ENCODE measurements at places on chromosomes 11 and 22.

- DNase-seq = no peak
Measured at GRCh38 chr11:120338107-120338933, 2.1 kb downstream of the ARHGEF12 start.

GRCh38 chr11:17459236-17459896 is 17.3 kb downstream of the ABCC8 start:
- no peak for DNase-seq

GRCh38 chr22:23380911-23381310 is 199.2 kb downstream of the IGLL1 start:
- DNase-seq = no peak

DNA sequence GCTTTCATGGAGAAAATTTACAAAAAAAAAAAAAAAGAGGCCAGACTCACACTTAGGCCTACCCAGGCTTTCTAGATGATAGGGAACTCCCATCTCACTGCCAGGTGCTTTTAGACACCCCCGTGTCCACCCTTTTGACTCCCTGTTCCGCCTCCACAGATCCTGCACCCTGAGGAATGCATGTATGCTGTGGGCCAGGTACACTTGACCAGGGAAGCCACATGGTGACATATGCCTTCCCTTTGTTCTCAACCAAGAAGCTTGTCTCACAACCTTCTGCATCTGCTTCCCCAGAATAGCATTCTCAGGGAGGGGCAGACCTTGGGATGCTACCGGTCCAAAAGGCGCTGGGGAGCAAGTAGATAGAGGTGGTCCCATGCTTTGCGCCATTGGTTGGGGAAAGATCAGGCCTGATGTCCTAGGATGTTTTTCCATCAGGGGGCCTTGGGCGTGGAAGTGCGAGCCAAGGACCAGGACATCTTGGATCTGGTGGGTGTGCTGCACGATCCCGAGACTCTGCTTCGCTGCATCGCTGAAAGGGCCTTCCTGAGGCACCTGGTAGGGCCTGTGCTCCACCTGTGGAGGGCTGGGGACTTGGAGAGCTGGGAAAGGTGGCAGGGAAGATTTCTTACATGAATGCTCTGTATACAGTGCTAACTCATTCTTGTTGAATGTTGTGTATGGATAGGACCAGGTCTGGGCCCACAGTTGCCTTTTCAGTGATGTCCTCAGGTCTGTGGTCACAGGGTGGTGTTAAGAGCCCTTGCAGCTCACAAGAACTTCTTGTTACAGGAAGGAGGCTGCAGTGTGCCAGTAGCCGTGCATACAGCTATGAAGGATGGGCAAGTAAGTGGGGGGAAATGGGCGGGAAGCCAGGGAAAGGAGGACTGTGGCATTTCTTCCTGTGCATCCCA is 7.5 kb downstream of the HMBS start:
- DNase-seq = no peak

DNA sequence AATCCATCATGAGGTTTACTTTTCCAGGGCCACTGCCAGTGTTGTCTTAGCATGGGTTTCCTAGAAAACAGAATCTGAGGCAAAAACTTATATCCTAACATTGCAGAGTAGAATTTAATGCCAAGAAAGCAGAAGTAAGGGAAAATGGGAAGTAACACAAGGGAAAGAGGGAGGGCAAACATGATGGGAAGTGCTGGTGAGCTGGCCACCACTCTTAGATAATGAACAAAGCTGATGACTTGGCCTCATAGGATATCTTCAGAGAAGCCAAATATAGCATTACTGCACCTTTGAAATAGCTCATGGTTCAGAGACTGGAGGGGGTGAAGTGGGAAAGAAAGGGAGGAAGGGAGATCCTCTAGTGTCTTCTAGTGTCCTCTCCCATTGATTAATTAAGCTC is 24.8 kb upstream of the CALCB start:
- no peak for DNase-seq

- no peak for DNase-seq
Measured at GRCh38 chr11:9320047-9320446, 5.7 kb upstream of the TMEM41B start.

GRCh38 chr11:78244546-78245255 is 56.0 kb downstream of the USP35 start:
- no peak for DNase-seq

GRCh38 chr22:32733196-32733768 is 68.2 kb upstream of the TIMP3 start:
- no peak for DNase-seq
